ENCODE measurements at places on chromosomes 5 and 9. TPM values are rescaled to one million over a fixed set of nuclear protein-coding genes. Genes with fewer than 3 reads are reported as not detected.

Gene WWC1
- total RNA-seq: 23.5 TPM

Gene TPPP
- total RNA-seq: 17.3 TPM

Gene ADAM19
- 0.76 TPM for total RNA-seq

GRCh38 chr9:123495731-123496130, 139.7 kb downstream of the CRB2 start:
- DNase-seq: no peak
